ENCODE measurements at places on chromosomes 5 and 9. TPM values are rescaled to one million over a fixed set of nuclear protein-coding genes. Genes with fewer than 3 reads are reported as not detected.

- DNase-seq, result no peak
Measured at GRCh38 chr5:141523991-141524390, 35.1 kb downstream of the PCDHGC5 start.

DNA sequence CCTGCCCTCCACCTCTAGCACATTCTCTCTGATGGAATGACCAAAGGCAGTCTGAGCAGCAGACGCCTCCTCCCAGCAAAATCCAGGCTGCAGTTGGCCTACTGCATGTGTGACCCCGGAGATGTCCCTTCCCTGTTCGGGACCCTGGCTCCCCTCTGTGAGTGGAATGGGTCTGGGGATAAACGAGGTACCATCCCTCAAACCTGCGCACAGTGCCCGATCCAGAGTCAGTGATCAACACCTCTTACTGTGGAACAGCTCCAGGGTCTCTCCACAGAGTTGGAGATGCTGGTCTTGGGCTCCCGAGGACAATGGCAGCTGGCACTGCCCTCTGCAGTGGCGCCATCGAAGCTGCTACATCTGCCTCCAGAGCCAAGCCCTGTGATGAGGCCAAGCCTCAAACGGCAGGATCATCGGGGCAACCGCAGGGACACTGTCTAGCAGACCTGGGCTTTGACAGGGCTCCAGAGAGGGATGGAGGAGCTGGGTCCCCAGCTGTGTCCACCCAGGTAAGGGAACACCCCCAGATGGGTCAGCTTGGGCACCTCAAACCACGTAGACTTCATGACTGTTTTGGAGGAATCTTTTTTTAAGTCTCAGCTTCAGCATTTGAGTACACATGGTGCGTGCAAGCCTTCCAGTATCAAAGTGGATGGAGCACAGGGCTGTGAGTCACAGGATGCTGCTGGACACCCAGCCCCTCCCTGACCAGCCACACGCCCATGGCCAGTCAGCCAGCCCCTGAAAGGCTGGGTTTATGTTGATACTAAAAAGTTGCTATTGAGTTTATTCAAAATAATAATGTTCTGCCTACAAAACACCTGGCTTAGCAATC lies 13.0 kb downstream of the MED10 start:
- DNase-seq, result no peak

DNA sequence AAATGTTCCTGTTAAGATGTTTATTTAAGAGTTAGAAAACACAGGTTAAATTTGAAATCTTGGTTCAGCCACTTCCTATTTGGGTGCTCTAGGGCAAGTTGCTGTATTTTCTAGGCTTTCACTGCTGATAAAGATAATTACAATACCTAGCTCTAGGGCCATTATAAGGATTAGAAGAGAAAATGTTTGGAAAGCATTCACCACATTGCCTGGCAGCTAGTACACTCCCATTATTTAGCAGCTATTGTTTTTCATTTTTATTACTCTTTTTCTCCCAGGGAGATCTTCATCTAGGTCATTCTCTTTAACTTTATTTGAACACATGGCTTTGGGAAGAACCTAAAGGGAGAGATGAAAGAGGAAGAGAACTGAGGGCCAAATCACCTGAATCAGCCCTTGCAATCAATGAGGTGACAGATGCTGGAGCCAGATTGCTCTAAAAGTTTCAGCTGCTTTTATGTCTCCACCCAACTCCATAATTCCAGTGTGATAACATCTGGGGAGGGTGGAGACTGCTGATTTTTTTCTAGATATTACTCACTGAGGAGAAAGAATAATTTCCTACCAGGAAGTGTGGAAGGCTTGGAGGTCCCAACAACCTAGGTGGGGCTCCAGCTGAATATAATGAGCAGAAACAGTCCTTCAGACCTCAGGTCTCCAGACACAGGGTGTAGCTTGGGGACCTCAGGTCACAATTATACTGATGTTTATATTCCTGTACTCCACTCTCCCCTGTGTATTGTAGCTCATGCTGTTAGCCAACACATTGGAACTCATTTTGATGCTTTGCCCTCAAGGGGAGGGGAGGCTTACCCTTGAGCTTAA lies 640.0 kb downstream of the RAB3C start:
- DNase-seq, result no peak

DNA sequence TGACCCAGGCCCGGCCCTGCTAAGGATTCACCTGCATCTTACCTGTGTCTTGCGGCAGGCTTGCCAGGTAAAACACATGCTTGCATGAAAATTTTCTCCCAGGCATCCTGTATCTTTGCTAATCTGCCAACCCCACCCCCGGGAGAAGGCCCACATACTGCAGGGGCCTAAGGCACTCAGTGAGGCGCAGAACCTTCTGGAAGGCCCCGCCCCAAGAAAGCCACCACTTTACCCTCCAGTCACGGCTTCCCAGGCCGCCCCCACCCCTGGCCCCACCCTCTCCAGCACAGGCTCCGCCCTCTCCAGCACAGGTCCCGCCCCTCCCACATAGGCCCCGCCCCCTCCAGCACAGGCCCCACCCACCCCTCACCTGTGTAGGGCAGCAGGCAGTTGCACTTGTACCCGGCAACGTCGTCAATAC lies 29.8 kb upstream of the SEC16A start:
- DNase-seq, result no peak

ANKRD18B gene
- 0.48 TPM for total RNA-seq

GBGT1 gene
- total RNA-seq, result 3.1 TPM

DNA sequence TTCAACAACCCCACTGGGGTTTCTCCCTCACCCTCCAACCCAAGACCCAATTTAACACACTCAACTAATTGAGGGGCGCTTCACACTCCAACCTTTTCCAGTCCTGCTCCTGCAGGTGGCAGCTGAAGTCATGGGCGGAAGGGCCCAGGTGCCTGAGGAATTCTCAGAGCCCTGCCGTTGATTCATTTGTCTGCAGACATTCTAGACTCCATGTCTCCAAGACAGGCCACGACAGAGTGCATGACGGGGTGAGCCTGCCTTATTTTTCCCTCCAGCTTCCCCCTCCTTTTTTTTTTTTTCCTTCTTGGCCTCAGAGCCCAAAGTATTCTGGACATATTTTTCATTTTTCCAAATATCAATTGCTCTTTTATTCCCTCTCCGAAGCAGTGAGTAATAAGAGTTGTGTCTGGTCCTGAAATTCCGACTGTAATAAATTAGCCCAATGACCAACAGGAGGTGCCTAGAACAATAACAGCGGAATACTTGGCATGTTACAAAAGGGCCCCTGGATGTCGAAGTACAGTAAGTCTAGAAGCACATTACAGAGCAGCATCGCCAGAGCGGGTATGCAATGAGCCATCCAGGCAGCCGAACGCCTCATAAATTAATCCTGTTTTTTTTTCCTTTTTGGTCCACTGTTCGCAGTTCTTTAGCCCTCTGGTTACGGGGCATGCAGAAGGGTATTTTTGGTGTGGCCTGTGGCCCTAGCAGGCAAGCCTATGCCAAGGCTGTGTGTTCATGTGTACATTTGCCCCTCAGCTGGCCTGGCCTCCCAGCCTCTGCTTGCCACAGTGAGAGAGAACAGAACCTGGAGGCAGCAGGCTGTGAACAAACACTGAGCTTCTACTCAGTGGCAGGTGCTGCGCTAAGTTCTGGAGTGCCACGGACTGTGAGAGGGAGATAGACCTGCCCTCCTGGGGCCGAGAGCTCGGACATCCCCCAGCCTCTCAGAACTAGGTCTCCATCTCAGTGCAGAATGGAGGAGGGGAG lies 8.6 kb upstream of the SMIM23 start:
- no peak for DNase-seq

ACER2 gene
- 4.3 TPM for total RNA-seq

CDH10 gene
- total RNA-seq, result not detected

NME5 gene
- total RNA-seq, result not detected

- no peak for DNase-seq
Measured at GRCh38 chr5:81115261-81115660, 117.9 kb upstream of the CKMT2 start.

GRCh38 chr9:115015018-115015635 lies 84.7 kb upstream of the TNFSF8 start:
- no peak for DNase-seq

GRCh38 chr5:5128766-5129165 lies 11.4 kb upstream of the ADAMTS16 start:
- DNase-seq, result no peak

GRCh38 chr9:83934569-83935275 lies 13.5 kb upstream of the KIF27 start:
- DNase-seq, result no peak

FST gene
- total RNA-seq, result not detected

EXOSC3 gene
- 106 TPM for total RNA-seq

Data from activated naive CD4-positive, alpha-beta T cell treated with anti-CD3 and anti-CD28 coated beads, Interleukin-2, amount 50 U/mL, for 72 hours (primary cell).